Right renal pelvis (tissue), 4 donors: ENCODE measurements at places on chromosomes 12 and 14. TPM values are rescaled to one million over a fixed set of nuclear protein-coding genes. Genes with fewer than 3 reads are reported as not detected.
A peak's percentile ranks its signal among the peaks of the same experiment; 100 is the strongest.

- no peak for DNase-seq
These were observed 157.4 kb upstream of the TMEM260 start for GRCh38 chr14:56422221-56422620.

DNA sequence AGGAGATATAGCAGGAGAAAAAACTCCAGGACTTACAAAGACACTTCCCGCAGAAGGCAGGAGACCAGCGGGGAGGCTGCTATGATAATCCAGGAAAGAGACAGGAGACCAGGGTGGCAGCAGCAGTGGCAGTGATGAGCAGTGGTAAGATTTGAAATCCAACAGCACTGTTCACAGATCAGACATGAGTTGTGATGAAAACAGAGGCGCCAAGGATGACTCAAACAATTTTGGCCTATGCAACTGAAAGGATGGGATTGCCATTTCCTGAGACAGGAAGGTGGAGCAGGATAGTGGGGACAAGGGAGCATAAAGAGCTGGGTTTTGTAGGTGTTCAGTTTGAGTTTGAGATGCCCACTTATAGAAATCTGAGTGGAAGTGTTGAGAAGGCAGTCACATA is 108.6 kb upstream of the DYRK2 start:
- DNase-seq, result no peak

DNA sequence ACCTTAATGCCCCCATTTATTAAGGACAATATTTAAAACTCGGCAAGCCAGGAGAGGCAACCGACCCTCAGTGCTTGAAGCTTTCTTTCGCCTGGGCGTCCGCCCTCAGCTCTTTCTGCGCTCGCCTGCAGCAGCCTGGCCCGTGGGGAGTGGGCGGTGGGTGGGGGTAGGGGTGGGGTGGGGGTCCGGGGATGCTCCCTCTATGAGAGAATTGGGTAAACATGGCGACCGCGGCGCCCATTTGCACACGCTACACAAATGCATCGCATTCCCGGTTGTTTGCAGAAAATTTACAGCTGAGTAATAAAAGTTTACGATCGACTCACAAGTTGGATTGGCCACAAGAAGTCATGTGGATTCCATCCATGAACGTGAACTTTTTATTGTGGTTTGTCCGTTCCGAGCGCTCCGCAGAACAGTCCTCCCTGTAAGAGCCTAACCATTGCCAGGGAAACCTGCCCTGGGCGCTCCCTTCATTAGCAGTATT is 7.7 kb downstream of the HOXC8 start:
- DNase-seq, result peak; percentile 88

- DNase-seq, result no peak
These were observed 41.2 kb upstream of the TMED10 start for GRCh38 chr14:75217508-75218206.

The DGLUCY gene
- 74.2 TPM for polyA plus RNA-seq

DNA sequence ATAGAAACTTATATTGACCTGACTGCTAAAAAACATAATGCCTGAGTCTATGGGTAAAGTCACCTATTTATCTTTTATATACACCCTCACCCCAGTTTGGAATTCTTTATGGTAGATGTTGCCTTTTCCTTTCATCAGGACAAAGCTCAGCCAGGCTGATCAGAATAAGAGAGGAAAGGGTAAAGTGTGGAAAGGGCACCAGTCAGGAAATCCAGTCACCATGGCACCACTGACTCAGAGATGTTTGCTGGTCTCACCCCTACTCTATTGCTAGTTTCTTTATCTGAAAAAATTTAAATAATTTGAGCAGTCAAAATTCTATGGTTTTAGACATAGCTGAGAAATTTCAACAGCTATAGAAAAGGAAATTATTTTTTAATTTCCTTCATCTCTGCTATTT is 49.2 kb upstream of the SSTR1 start:
- no peak for DNase-seq

DNA sequence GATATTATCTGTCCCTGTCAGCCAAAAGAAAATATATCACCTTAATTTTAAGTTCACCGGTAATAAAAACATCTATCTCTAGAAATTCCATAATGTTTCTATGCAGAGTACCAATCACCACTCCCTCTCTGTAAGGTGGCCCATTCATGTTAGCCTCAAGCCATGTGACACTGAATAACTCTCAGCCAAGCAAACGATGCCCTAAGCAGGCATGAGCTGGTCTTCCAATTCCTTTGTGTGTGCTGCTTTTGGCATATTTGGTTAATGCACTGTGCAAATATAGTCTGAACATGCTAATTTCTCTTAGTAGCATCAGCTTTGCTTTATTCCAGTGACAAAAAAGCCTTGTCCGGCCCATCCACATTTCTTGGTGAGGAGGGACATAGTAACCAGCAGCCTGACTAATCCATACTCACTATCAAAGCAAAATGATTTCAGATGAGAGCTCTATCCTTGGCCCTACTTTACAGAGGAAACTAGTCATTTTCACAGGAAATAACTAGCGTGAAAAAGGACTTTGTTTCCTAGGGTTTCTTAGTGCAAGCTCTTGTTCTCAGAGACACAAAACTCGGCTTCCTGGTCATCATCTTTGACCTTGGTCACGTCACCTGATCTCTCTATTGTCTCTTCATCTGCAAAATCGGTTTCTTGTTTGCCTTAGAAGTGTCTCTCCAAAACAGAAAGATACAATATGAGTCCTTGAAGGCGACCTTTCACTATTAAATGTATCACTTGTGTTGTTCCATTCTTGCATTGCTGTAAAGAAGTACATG is 59.2 kb upstream of the RTRAF start:
- DNase-seq, result no peak

DNA sequence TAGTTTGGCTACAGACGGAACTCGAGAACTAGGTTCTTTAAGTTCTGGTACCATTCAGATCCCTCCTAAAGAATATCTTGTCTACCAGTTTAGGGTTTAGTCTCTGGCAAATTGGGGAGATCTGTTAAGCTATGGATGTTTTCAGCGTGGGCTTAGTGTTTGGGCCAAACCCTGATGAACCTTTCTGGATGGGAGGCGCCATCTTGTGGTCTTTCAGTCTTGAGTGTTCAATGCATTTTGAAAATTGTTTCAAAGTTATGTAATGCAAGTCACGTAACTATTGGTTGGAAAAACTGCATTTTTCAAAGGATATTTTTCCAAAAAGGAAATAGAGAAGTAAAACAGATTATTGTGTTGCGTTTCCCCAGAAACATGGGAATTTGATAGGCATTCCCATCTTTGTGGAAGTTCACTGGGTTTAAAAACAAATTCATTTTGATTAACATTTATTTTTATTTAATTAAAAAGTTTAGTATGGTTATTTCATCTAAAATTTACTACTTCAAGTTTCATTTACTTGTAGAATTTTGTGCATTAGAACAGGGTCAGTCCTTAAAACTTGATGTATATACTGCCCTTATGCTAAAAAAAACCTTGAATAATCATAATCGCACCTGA is 169.0 kb downstream of the PRIMA1 start:
- DNase-seq, result peak; percentile 36

DNA sequence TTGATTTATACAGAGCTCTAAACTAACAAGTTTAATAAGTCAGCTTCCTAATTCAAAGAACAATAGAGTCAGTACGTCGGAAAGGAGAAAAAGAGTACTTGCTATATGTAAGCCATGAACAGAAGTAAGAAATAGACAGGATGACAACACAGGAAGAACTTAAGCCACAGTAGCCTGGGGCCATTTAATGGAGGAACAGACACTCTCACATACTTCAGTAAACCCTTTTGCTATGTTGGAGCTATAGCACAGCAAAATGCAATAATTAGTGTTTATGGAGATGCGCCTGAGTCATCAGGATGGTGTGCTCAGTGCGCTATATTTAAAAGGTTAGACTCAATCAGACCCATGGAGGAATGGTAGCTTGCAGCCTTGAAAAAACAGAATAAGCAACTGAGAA is 61.0 kb downstream of the SRGAP1 start:
- DNase-seq, result no peak

GRCh38 chr12:9925705-9926393 is 6.3 kb downstream of the CLEC2A start:
- no peak for DNase-seq

DNA sequence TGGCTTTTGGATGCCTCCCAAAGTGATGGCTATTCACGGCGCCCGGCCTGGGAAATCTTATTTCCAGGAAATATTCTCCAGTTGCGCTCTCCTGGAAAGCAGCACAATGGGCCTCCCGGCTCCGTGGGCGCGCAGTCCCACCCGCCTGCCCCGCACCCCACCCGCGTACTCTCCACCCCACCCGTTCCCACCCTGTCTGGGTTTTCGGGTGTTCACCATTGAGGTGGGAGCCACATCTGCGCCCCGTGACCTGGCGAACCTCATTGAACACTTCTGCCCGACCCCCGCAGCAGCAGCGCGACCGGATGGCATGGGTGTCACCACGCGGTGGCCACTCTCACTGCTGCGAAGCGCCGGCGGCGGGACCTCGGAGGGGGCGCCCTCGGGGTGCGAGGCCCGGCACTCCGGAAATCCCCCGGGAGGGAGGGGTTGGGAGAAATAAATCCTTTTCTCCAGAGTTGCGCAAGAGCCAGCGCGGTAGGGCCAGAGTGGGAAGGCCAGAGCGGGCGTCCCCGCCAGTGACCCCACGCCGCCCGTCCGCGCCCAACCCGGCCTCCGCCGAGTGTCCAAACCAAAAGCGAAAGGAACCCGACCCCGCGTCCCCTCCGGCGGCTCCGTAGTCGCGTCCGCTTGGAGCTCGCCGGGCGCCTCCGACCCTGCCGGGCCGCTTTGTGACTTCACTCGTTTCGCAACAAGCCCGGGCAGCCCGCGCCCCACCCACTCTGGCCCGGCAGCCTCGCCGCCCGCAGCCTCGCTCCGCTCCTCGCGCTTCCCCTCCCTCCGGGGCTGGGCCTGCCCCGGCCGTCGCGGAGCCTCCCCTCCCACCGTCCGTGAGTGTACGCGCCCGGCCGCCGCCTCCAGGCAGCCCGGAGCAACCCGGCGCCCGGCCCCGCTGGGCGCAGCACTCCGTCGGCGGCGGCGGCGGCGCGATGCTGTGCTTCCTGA is at the start of gene DRAM1:
Gene DRAM1 (plus strand): TSS at position 720 of the 945 bp plus-strand sequence. CDS start 210 bp downstream, at position 930.
- no peak for DNase-seq

GRCh38 chr14:33444136-33444535 is 505.5 kb downstream of the NPAS3 start:
- DNase-seq, result no peak

GRCh38 chr14:102594514-102595175 is 2.2 kb downstream of the RCOR1 start:
- DNase-seq, result no peak

- no peak for DNase-seq
These were observed 3.2 kb downstream of the MLXIP start for GRCh38 chr12:122081697-122082221.

- no peak for DNase-seq
These were observed 36.5 kb downstream of the GYS2 start for GRCh38 chr12:21568115-21568514.

DNA sequence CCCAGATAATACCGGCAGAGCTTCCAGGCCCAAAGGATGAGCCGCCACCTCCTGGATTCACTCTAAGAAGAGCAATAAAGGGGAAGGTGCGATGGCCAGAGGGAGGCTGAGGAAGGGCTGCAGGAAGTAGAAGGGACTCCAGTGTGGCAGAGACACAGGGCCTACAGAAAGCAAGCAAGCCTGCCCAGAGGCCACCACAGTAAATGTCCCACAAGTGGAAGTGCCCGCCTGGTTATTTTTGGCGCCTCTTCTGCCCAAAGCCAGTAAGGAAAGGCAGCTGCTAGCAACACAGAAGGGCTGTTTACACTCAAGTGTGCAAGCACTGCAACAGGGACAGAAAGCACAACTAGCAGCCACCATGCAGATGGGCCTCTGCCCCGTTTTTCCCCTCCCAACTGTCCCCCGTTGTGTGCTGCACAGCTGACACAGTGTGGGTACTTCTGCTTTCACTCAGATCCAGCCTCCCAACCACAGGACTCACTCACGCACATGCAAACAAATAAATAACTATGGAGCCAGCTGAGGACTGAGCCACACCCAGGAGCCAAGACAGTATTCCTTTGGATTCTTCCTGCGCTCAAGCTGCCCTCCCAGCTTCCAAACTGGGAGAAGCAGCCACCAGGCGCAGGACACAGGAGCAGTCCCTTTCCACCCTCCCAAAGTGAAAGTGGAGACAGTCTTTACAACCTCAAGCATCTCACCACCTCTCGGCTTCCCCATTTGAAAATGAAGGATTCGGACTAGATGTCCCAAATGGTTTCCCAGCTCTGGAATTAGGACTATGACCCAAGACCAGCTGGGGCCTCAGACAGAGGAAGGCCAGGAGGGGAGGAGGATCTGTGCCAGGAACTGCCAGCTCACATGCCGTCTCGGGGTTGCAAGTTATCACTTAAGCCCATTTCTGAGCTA is 40.0 kb upstream of the PNMA1 start:
- DNase-seq, result no peak

- DNase-seq, result no peak
These were observed 414.1 kb upstream of the STXBP6 start for GRCh38 chr14:25464078-25464477.

DNA sequence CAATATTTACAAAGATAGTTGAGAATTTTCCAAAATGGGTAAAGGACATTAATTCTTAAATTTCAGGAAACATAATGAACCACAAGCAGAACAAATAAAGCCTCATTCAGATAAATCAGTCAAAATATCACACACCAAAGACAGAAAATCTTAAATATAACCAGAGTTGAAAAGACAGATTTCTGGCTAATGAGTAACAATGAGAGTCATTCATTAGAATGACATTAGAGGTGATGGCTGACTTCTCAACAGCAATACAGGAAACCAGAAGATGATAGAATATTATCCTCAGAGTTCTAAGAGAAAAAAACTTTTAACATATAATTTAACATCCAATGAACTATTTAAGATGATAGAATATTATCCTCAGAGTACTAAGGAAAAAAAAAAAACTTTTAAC is 124.2 kb downstream of the DENND5B start:
- DNase-seq, result no peak

GRCh38 chr12:7161327-7161726 is 28.2 kb upstream of the PEX5 start:
- no peak for DNase-seq

DNA sequence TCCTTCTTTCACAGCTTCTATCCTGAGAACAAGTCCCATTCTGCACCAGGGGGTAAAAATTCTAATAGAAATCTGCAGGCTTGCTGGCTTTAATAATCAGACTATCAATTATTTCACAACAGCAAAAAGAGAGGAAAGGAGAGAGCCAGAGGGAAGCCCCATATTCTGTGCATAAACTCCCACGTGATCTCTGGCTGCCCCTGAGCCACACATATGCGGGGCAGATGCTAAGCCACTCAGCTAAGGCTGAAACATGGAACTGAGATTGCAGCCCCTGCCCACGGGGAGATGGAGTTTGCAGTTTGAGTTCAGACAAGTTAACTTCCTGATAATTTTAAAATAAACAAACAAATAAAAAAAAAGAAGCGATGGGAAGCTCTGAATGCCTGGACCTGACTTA is 254.4 kb upstream of the CCDC196 start:
- no peak for DNase-seq

DNA sequence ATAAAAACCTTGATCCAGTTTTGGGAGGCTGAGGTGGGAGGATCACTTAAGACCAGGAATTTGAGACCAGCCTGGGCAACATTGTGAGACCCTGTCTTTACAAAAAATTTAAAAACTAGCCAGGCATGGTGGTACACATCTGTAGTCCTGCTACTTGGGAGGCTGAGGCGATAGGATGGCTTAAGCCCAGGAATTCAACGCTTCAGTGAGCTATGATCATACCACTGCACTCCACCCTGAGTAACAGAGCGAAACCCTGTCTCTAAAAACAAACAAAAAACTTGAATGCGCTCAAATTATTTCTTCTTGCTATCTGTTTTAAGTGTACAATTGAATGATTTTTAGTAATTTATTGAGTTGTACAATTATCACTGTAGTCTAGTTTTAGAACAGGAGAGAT is 20.1 kb downstream of the WDR20 start:
- DNase-seq, result no peak
